Hypothalamus (tissue), 51 donors: ENCODE measurements at places on chromosomes 16 and 17.

GRCh38 chr17:50221864-50222545 is 20.6 kb upstream of the COL1A1 start:
- DNase-seq, result no peak

DNA sequence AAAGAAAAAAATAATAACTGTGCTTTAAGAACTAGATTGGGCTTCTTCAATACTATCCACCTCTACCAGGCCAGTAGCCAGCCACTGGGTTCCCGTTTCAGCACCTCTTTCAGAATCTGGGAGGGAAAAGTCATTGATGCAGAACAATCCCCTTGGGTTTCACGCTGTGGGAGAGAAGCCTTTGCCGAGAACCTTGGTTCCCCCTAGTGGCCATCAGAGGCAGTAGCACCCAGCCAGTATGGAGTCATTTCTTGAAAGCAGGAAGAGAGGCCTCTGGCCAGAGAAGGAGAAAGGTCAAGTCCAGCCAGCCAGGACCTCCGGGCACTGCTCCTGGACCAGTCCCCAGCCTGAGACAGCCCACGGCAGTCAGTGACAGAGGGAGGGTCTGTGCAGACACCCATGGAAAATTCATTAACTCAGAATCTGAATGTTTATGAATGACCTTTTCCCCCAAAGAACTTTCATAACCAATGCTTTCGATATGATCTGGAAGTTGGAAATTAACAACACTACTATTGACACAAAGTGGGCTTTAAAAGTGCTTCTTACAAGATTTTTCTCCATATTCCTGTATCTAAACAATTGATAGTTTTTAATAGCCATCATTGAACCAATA is 51.2 kb upstream of the CDH5 start:
- peak; percentile 20 for DNase-seq

GRCh38 chr17:63694229-63694949 is 5.5 kb downstream of the LIMD2 start:
- DNase-seq, result no peak

GRCh38 chr17:51739245-51739886 is 419.1 kb downstream of the CA10 start:
- no peak for DNase-seq

GRCh38 chr17:59762049-59762823 is 54.8 kb downstream of the VMP1 start:
- no peak for DNase-seq

GRCh38 chr16:70642633-70643032 is 3.7 kb upstream of the IL34 start:
- no peak for DNase-seq

- no peak for DNase-seq
These were observed 16.4 kb downstream of the RAD51D start for GRCh38 chr17:35103271-35103670.
